ENCODE measurements at places on chromosomes 2 and 18.

DNA sequence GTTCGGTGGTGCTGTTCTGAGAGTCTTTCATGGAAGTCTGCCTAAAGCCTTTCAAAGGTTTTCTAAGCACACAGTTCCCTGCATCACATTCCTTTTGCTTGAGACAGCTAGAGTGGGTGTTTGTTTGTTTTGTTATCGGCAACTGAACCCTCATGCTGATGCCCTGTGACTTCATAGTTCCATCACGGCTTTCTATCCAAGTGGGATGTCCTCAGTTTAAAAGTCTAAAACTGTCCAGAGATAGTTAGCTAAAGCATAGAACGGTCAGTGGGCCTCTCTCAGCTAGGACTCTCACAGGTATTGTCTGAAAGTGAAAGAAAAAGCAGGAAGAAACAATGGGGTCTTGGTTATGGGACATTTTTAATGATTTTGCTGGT is 337.3 kb downstream of the OSR1 start:
- DNase-seq: no peak

DNA sequence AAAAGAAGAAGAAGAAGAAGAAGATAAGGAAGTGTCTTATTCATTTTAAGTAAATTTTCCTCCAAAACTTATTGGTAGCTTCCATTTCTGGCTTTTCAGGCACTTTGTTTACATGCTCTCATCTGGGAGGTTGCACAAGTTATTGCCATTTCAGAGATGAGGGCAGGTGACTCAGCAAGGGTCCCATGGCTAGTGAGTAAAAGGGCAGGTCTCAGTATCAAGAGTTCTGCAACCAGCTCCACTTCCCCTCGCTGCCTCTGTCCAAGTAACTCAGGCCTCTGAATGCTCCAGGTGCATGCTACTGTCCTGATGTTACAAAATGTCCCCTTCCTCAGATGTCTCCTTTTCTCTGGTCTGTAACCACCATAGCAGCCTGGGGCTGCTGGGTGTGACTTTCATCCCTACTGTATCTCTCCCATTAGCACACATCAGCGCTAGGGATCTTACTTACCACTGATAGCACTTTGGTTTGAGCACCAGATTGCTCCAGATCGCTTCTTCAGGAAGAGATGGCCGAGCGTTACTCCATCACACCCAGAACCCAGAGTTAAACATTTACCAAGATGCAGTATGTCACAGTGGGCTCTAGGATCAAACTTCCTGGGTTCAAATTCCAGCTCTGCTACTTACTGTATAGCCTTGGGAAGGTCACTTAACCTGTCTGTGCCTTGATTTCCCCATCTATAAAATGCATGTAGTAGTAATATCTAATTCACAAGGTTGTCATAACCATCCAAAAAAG is 57.4 kb upstream of the LAPTM4A start:
- DNase-seq: no peak

DNA sequence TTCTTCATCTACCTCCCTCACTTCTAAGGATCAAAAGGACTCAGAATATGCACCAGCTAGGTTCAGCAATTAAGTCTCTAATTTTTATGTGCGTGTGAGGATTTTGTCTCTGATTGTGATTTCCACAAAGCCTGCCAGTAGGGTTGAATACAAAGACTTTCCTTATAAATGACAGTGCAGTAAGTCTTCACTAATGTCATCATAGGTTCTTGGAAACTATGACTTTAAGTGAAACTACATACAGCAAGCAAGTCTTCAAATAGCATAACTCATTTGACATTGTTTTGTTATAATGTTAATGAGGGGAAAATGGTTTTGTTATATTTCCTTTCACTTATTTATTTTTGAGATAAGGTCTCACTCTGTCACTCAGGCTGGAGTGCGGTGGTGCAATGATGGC is 526.3 kb upstream of the DCC start:
- DNase-seq: no peak

DNA sequence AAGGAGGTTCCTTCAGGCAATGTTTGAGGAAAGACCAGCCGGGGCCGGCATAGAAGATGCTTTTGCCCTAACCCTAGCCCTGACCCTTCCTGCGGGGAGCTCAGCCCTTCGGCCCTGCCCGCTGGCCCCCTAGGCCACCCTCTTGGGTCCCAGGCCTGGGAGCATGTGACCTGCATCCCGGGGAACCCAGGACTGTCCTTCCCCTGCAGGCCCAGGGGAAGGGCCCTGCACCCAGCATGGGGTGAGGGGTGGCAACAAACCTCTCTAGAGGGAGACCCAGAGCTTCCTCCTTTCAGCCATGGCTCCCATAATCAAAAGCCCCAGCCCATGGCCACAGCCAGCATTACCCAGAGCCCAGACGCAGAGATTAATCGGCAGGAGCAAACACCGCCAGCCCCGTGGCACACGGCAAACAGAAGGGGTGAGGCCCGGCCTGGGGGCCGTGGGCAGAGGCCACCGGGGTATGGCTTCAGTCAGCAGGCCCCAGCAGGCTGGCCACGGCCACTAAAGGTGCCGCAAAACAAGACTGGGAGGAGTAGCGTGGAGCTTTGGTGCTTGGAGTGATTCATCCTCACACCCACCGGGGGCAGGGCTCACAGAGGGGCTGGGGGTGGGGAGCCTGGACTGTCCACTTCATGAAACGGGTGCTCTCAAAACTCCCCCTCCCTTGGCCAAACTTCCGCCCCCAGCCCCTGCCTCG is 61.6 kb upstream of the HPCAL1 start:
- peak; percentile 78 for DNase-seq

- no peak for DNase-seq
Measured at GRCh38 chr2:74944987-74945787, 13.3 kb upstream of the POLE4 start.

DNA sequence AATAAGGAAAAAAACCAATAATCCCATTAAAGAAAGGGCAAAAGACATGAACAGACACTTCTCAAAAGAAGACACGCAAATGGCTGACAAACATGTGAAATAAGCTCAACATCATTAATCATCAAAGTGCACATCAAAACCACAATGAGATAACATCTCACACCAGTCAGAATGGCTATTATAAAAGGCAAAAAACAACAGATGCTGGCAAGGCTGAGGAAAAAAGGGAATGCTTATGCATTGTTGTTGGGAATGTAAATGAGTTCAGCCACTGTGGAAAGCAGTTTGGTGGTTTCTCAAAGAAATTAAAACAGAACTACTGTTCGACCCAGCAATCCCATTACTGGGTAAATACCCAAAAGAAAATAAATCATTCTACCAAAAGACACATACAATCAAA is 285.6 kb downstream of the NR4A2 start:
- no peak for DNase-seq

GRCh38 chr18:49768051-49768391 is 45.3 kb downstream of the ACAA2 start:
- DNase-seq: peak; percentile 44

DNA sequence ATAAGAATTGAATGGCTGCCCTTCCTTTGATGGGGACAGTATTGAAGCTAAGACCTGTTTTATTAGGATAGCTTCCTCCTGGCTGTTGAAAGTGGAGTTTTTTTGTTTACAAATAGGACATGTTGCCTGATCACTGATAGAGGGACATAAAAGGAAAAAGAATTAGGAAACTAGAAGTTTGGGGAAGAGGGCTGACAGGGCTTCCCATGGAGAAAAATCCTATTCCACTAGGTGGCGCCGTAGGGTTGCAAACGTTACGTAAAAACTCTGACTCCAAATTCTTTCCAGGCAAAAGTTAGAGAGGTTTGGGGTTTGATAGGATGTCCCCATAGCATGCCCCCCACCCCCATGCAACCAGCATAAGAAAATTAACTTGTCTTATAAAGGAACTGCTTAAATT is 11.1 kb upstream of the RBFA start:
- no peak for DNase-seq

DNA sequence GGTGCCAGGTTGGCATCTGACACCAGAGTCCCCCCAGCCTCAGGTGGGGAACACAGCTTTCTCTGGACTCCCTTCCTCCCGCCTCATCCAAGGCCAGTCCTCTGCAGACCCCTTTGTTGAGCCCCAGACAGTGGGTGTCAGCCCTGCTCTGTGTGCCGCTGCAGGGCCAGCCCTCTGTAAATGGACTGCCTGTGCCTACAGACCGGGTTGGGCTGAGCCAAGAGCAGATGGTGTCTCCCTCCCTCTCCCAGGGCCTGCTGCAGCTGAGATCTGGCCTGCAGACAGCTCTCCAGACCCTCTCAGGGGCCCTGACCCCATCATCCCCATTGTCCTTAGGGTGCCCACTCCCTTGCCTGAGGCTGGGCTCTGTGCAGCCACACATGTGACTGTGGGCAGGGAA is 160.8 kb downstream of the KLHL29 start:
- no peak for DNase-seq

DNA sequence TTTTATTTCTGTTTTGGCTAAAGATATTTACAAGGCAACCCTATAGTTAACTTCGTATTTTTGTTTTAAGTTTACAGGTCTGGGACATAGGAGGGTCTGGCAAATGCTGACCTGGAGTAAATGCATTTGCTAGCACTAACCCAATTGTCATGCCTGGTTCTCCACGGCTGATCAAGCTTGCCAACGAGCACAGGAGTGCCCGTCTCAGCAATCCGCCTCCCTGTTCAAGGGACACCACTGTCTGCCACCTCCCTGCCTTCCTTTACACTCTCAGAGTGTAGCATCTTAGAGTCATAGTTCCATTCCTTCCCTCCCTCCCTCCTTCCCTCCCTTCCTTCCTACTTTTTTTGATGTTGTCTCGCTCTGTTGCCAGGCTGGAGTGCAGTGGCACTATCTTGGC is 104.6 kb downstream of the PLEKHM3 start:
- DNase-seq: no peak

DNA sequence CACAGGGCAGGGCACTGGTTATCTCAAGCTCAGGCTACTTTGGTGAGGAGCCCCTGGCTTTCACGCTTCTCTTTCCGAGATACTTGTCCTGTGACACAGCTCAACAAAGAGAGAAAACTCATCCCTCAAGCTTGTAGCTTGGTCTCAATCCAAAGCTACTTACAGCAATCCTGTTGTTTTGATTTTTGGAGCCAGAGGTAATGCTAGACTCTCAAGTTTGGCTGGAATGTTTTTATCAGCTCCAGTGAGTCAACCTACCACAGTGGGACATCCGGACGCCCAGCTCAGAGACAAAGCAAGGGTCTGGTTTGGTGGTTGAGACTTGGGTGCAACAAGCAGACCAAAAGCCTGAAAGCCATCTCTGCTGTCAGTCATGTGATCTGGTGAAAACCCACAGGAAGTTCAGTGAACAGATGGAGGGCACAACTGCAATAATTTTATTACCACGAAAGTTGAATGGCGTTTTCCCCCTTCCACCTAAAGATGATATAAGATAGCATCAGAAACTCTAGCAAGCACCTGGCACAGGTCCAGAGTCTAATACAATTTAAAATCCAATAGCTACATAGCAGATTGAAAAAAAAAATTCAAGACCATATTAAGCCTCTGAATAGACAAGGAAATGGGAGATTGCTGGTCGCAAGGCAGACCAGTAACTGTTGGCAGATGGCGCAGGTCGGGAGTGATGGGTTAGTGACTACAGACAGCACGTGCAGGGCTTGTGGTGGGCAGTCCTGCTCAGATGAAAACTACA is 102.3 kb upstream of the SMAD7 start:
- no peak for DNase-seq

DNA sequence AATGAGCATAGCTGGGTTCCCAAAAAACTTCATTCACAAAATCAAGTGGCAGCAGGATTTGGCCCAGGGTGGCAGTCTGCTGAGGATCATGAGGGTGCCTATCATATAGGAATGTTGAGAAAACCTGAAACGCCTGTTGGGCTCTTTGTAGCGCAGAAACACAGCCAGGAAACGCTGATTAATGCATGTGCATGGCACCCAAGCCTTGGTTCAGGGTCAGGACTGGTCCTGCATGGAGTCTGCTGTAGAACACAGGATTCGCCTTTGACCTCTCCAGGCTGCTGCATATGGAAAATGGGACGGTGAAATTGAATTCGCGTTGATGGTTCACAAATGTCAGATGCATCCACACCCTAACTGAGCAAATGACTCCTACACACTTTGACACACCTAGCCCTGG is 227.9 kb upstream of the COPS8 start:
- DNase-seq: no peak

GRCh38 chr2:211611061-211611518 is 927.5 kb downstream of the ERBB4 start:
- DNase-seq: no peak

GRCh38 chr18:54209471-54210180 is 14.8 kb downstream of the MBD2 start:
- DNase-seq: no peak

- no peak for DNase-seq
Measured at GRCh38 chr2:11980809-11981208, 234.4 kb downstream of the LPIN1 start.

GRCh38 chr2:173431191-173431590 is 76.5 kb downstream of the CDCA7 start:
- no peak for DNase-seq

- no peak for DNase-seq
Measured at GRCh38 chr2:231597627-231598026, 5.0 kb downstream of the TEX44 start.

DNA sequence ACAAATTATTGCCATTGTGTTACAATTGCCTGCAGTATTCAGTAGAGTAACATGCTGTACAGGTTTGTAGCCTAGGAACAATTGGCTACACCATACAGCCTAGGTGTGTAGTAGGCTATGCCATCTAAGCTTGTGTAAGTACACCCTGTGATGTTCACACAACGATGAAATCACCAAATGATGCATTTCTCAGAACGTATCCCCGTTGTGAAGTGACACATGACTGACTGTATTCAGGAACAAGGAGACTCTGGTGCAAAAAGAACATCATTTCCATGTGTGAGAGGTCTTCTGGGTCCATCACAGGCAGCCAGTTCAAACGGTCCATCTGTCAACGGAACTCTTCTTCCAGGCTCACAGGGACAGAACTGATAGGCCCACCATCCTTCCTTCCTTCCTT is 263.7 kb downstream of the ANAPC1 start:
- no peak for DNase-seq

DNA sequence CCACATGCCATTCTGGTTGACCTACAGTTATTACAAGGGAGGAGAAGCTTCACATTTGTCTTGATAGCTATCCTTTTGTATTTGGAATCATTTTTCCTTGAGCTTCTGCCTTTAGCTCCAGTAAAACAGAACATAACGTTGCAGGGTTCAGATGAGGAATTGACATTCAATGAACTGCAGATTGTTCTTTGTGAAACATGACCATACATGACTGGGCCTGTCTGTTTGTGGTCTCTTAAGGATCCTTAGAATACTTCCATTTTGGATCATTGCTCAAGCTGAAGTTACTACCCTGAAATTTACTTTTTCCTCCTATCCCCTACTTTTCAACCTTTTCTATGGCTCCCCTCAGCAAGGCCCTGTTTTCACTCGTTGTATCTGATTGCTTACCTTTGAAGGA is 1281.7 kb upstream of the CELF4 start:
- DNase-seq: no peak

DNA sequence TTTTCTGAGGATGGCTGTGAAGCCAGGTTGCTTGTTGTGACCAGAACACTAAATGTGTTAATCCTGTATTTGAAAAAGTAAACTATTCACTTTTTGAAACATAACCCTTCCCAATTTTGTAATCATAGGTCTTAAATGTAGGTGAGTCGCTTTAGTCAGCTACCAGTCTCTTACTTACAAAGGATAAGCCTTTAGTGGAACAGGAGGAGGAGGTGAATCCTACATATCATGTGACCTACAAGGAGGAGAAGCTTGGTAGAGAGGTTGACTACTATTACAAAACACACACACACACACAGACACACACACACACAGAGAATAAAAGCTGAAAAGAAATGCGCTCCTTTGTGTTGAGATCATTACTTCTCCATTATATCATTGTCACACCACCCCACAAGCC is 59.9 kb upstream of the SPAG16 start:
- DNase-seq: no peak
